ENCODE measurements at places on chromosomes 1 and 21.
A peak's percentile ranks its signal among the peaks of the same experiment; 100 is the strongest.

- DNase-seq, result peak; percentile 26
Measured at GRCh38 chr1:157626099-157626498, 28.2 kb upstream of the FCRL4 start.

DNA sequence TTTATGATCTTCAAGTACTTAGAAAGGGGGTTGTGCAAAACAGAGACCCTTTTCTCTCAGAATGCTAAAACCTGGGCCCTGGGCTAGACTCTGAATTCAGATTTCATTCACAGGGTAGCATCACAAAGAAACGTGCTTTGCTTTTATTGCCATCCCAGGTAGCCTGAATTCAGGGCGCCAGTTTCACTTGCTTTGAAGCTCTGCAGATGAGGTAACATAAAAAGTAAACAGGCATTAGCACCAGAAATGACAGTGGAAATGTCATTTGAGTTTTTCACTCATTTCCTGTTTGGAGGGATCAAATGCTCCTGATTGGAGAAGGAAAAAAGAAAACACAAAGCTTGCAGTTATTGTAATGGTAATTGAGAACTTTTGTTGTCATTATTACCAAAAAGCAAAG is 2.6 kb downstream of the SYPL2 start:
- DNase-seq, result no peak

- DNase-seq, result no peak
Measured at GRCh38 chr1:214422137-214422671, 129.2 kb downstream of the PTPN14 start.

DNA sequence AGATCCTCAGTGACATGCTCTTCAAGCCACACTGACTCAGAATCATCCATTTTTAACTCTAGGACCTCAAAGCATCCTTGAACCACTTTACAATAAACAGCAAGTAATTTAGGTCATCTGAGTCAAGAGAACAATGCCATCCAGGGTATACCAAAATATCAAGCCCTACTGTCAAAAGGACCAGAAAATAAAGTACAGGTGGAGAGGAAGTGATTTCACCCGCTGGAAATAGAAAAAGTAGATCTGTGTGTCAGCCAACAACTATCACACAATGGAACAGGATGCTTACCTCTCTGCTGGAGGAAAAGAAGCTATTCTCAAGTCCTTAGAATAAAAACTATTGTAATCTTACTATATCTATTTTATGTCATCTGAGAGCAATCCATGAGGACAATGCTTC is 37.0 kb downstream of the RERE start:
- DNase-seq, result no peak

DNA sequence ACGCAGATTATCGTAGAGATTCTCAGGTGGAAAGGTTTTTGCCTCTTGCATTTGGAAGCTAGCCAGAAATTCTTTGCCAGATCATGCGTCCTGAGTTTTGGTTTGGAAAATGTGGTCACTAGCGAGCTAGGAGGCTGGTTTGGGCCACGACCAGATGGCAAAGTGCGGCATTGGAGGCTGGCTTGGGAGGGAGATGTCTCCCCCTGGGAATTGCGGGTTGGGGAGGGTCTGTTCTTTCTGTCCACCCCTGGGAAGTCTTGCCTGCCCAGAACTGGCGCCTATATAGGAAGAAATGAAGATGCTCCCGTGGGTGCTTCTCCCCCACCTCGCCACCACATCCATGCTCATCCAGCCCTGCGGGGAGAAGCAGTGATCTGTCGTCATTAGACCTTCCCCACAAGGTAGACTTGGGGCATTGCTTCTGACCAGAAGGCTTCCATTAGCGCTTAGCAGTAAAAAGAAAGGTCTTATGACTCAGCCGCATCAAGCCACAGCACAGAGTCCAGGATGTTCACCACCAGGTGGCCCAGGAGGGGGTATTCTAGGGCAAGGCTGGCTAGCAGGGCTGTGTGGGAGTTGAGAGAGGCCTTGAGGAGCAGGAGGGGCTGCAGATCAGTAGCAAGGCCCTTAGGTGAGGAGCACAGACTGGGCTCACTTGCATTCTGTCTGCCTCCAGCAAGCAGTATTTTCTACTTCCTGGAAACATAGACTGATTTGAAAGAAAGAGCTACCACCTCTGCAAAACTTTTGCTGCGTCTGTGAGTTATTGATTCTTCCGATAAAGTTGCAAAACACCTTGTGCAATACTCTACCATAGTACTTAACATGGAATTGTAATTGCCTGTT is 1.5 kb upstream of the PTP4A2 start:
- DNase-seq, result peak; percentile 95

GRCh38 chr1:85623061-85623471 is 42.5 kb downstream of the CCN1 start:
- DNase-seq, result no peak

DNA sequence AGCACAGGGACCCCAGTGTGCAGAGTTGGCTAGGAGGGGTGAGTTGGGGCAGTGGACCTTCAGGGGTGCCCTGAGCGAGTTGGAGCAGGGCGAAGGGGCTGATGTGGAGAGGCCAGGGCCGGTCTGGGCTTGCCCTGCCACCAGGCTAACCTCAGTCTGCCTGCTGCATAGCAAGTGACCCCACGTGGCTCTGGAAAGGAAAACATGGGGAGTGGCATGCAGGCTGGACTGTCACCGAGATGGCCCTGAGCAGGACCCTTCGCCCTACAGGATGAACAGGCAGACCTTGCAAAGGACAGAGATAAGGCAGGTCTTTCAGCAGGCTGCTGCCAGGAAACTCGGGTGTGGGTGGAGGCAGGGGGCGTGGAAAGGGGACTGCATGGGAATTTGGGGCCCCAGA is 51.5 kb downstream of the FOXO6 start:
- DNase-seq, result no peak

GRCh38 chr1:12424087-12424529 is 193.9 kb downstream of the DHRS3 start:
- no peak for DNase-seq

GRCh38 chr1:1614204-1614953 is 921 bp upstream of the MIB2 start:
- peak; percentile 71 for DNase-seq

DNA sequence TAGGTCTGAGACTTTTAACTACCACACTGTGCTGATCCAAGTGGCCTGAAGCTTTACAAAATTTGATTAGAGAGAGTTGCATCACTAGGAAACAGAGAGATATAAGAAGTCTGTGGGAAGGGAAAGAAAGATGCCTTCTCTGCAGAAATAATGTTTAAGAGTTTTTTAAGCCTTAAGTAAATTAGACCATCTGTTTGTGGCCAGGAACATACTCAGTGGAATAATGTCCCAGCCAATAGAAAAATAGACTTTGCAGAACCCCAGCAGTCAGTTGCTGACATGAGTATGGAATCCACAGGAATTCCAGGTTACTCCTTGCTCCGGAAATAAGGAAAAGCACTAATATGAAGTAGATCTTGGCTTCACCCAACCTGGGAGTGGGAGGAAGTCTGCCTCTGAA is 144.8 kb downstream of the ST6GALNAC5 start:
- DNase-seq, result no peak

DNA sequence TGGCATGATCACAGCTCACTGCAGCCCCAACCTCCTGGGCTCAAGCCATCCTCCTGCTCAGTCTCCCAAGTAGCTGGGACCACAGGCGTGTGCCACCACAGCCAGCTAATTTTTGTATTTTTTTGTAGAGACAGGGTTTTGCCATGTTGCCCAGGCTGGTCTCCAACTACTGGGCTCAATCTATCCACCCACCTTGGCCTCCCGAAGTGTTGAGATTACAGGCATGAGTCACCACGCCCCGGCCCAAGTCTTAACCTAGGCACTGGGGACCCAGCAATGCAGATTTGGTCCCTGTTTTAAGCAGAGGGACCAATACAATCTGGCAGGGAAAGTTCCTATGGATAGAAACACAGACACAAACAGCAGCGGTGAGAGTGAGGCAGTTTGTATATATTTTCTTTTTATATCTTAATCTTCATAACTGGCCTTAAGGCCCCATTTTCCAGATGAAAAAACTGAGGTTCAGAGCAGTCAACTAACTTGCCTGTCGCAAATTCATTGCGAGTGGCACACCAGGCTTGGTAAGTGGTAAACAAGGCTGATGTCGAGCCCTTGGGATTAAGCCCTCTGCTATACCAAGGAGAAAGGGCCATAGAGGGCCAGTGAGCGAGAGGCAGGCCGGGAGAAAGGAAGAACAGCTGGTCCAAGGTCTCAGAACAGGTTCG is 77.8 kb upstream of the TINAGL1 start:
- DNase-seq, result no peak

DNA sequence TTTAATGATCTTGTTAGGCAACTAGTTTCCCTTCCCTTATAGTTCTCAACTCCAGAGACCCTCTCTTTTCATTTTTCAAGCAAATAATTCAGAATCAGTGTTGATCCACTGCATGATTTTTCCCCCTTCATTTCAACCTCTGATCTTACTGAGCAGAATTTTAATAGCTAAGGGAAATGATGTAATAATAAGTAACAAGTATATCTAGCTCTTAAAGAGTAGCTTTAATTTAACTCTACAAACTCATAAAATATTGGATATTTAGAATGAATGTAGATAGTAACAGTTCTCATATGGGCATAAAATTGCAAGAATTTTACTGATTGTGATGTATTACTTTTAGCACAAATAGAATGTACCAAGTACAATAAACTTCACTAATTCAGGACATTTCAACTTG is 130.2 kb downstream of the NR5A2 start:
- DNase-seq, result no peak

GRCh38 chr1:224175617-224176016 is 7.4 kb upstream of the DEGS1 start:
- no peak for DNase-seq

DNA sequence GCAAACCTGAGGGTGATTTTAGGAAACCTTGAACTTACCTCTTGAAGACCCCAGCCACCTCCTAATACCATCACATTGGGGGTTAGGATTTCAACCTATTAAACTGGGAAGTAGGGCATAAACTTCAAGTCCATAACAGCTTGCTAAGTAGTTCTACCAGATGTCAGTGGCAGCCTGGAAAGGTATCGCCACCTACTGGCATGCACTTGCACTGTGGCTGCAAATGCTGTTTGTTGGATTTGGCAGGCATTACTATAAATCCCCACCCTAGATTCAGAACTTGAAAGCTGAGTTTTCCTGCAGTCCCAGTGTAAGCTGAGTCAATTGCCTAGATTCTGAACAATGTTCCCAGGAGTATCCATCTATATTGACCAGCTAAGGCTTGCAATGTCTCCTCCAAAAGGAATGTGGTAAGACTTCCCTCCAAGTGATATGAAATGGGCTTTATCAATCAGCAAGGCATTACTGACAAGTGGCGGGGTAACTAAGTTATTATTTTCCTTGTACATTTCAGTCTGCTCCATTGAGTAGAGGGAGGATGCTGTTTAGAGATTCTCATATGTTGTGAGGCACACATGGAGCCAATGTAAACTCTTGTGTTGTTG is 474.5 kb downstream of the PTPRC start:
- peak; percentile 83 for DNase-seq

GRCh38 chr1:201715801-201716741 is 112.9 kb upstream of the IPO9 start:
- peak; percentile 87 for DNase-seq

DNA sequence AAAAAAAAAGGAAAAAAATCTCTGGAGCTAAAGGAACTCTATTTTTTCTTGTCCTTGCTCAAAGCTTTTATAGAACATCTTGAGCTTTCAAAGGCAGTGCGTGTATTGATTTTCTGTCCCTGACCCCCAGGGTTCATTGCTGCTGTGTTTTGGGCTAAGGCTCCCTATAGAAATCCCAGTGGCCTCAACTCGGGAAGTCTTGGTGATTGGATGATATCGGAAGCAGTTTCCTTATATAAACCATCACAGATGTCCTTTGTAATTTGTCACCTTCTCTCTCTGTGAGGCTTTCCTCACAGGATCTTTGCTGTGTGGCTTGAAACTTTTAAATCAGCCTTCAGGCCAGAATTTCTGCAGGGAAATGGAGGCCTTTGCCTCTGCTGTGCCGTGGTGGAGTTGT is 397.7 kb downstream of the RPS6KC1 start:
- no peak for DNase-seq

GRCh38 chr1:54543729-54544496 is 4.1 kb upstream of the ACOT11 start:
- DNase-seq, result peak; percentile 47

GRCh38 chr1:87733386-87733785 is 404.7 kb downstream of the LMO4 start:
- no peak for DNase-seq

GRCh38 chr1:176466514-176466913 is 3.5 kb downstream of the PAPPA2 start:
- DNase-seq, result peak; percentile 6

GRCh38 chr1:208944981-208945451 is 638.5 kb upstream of the CAMK1G start:
- no peak for DNase-seq

DNA sequence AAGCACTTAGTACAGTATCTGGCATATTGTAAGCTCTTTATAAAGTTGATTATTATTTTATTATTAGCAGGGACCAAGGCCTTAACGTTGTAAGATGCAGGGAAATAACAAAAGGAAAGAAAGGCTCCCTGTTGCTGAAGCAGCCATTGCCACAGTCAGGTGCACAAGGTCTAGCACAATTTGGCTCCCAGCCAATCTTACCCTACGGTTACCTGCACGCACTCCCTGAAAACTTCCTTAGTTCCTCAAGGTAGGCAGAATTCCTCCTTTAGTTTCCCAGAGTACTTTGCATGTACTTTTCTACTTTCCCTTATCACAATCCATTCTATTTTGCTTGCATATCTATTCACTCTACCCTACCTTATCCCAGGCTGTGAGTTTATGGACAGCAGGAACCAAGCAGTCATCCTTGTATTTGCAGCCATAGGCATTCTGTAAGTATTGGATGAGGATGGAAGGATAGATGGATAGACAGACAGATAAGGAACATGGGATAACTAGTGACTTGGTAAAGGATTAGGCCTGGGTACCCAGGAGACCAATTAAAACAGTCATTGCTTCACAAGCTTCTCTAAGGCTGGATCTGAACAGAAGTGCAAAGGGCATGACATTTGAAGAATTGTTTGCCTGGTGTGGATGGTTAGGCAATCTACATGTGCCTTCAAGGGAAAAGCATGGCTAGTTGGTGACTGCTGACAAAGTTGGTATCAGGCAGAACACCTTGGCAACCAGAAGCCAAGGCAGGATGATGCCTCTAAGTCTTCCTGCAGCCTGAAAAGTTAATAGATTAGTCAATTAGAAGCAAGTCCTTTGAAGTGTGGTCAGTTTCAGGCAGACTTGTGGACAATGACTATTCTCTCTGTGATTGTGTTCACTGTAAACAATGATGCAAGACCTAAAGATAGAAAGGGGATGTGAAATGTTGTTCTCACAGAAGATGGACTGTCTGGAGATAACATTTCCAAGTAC is 20.8 kb upstream of the JAK1 start:
- DNase-seq, result no peak

DNA sequence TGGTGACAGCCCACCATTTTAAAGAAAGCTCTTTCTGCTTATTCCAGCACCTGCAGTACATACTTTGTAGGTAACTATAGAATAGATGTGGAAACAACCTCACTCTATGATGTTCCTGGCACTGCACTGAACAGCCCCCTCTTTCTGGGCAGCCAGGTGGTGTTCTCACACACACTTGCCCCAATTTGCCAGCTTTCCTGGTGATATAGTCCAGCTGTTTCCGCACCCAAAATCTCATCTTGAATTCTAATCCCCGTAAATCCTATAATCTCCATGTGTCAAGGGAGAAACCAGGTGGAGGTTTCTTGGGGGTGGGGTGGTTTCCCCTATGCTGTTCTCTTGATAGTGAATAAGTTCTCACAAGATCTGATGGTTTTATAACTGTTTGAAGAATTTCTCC is 102.2 kb downstream of the FCRL5 start:
- no peak for DNase-seq

GRCh38 chr1:208598021-208598420 is 353.8 kb upstream of the PLXNA2 start:
- no peak for DNase-seq

- peak; percentile 55 for DNase-seq
Measured at GRCh38 chr1:229694053-229694693, 68.1 kb downstream of the URB2 start.

GRCh38 chr1:89171067-89171438 is 4.8 kb downstream of the GBP7 start:
- no peak for DNase-seq
